Left cardiac atrium (tissue), 4 donors: ENCODE measurements at places on chromosomes 7 and 10. TPM values are rescaled to one million over a fixed set of nuclear protein-coding genes. Genes with fewer than 3 reads are reported as not detected.

DNA sequence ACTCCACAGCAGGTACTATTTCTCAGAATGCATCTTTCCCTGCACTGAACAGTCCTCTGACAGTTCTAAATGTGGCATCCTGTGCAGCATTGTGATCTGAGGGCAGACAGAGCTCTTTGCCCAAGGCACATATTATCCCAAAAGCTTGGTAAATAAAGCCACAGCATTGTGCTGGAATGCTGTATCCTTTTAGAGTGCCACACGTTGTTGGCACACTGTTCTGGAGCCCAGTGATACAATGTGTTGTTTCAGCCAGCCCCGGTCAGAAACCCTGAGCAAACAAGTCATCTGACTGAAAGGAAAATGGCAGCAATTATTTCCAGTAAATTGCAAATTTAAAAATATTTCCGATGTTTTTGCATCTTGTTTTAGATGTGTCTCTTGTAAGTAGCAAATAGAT lies 45.4 kb downstream of the NAMPT start:
- DNase-seq: no peak

GRCh38 chr10:74153123-74153522 lies 2.1 kb downstream of the ADK start:
- DNase-seq: no peak

GRCh38 chr10:34139559-34139958 lies 675.5 kb downstream of the PARD3 start:
- no peak for DNase-seq

- DNase-seq: no peak
Observed at GRCh38 chr7:150919160-150919559, 59.0 kb downstream of the KCNH2 start.

ITGA8 gene
- total RNA-seq: 4.5 TPM

GRCh38 chr7:40979296-40979695 lies 723.6 kb downstream of the INHBA start:
- no peak for DNase-seq

NUTM2B gene
- total RNA-seq: 0.73 TPM

DNA sequence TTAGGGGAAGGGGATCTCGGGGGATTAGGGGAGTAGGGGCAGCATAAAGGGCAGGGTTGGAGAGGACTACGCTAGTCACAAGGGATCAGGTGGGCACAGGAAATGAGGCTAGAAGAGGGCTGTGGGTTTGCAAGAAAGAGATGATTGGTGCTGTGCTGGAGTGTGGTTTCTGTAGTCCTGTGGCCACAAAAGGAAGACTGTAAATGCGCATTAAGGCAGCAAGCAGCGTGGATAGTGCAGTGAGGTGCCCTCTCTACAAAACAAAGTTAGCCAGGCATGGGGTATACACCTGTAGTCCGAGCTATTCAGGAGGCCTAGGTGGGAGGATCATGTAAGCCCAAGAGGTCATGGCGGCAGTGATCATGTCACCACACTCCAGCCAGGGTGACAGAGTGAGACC lies 212.1 kb downstream of the MLLT10 start:
- no peak for DNase-seq

DNA sequence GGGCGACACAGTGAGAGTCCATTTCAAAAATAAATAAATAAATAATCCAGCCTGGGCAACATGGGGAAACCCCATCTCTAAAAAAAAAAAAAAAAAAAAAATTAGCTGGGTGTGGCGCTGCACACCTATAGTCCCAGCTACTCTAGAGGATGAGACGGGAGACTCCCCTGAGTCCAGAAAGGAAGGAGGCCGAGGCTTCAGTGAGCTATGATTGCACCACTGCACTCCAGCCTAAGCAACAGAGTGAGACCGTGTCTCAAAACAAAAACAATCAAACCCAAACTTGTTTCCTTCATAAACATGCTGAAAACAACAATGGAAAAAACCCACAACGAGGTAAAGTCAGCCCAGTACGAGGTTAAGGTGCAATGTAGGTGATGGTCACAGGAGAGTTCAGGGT lies 1.2 kb downstream of the COX19 start:
- no peak for DNase-seq

- DNase-seq: no peak
Observed at GRCh38 chr10:7046615-7047014, 364.2 kb downstream of the SFMBT2 start.

ZNF239 gene
- total RNA-seq: 2.2 TPM

GRCh38 chr10:20274571-20274970 lies 458.3 kb downstream of the PLXDC2 start:
- no peak for DNase-seq

MYPN gene
- 110 TPM for total RNA-seq

DNA sequence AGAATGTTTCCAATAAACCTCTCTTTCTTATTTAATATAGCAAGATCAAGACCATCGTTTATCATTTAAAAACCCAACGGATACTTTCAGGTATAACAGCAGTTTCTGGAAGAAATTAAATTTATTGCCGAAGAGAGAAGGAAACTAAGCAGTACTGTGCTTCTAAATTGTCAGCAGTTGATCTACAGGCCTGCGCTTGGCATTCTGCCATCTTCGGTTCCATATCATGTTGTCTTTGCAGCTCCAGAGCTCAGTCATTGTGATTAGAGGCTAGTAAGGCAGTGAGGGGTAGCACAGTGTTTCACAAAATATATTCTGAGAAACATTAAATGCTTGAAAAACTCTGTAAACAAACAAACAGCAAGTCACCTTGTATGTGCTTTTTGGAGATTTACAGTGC lies 301.3 kb downstream of the REEP3 start:
- no peak for DNase-seq

DNA sequence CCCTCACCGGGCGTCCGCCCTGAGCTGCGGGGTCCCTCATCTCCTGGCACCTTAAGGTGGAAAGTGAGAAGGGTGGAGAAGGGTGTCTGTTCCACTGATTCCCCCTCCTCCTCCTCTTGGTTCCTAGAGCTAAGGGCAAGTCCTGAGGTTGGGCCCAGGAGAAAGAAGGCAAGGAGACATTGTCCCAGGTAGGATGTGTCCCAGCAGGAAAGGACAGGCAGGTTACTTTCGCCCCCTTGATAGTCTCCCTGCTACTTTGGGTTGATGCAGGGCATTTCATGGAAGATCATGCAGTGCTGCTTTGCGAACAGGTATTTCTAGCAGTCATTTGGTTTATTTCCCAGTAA lies 582 bp downstream of the STEAP2 start:
- no peak for DNase-seq

MEST gene
- total RNA-seq: 96.5 TPM

- DNase-seq: peak; percentile 63
Observed at GRCh38 chr7:36967387-36967786, 243.1 kb upstream of the AOAH start.

GRCh38 chr10:109902992-109903947 lies 20.0 kb downstream of the XPNPEP1 start:
- no peak for DNase-seq

DNA sequence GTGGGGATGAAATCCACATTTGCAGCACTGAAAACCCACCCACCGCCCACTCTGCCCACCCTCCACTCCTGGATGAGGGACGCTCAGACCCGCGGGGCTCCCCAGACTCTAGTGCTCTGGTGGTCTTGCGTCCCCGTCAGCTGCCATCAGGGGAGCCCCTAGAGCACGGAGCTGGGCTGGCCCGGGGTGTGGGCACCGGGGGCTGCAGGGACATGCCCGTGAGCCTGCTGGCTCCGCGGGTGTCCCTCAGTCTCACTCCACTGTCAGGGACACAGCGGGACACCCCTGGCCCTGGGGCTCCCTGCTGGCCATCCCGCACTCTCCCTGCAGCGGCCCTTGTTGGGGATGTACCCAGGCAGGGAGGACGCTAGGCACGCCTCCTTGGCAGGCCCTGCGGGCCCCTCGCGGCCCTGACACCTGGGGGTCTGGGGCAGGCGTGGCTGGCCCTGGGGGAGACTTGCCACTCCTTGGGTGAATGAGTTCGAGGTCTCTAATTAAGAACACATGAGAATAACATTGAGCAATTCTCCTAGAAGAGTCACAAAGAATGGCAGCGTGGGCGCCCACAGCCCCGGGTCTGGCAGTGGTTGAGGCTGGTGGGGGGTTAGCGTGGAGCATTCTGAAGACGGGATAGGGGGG lies 64.2 kb downstream of the CFAP46 start:
- DNase-seq: no peak

SLC35B4 gene
- 10.8 TPM for total RNA-seq

DNA sequence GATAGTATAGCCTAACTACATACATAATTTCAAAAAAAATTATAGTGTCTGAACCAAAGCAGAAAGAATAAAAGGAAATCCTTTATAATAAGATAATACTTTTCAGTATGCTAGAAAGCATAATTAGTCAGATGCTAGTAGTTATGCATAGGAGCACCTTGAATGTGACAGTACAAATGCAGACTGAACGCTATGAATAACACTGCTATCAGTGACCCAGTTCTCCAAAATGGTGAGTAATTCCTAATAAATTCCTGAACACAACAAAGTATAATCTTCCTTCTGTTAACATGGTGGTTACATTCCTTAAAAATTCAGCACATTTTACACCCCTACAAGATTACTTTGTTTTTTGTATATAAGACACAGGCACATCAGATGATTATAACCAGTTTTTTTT lies 1.2 kb upstream of the CHPF2 start:
- no peak for DNase-seq

GRCh38 chr10:99125879-99126278 lies 109.8 kb downstream of the HPSE2 start:
- no peak for DNase-seq

NODAL gene
- total RNA-seq: not detected

C10orf67 gene
- total RNA-seq: 0.10 TPM

DNA sequence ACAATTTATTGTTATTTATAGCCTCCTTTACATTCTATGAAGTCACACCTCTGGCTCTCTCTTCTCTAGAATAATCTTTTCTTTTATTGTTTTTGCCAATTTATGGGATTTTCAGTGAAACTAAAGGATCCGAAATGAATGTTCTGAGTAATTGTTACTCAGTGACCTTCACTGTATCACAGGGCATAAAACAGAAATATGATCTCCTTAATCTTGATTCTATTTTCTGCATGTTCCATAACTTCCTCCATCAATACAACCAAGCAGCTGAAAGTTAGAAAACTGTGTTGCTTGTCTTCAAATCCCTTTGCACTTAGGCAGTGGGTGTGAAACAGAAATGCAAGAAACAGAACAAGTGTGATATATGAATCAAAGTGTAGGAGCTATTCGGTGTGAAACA lies 57.4 kb upstream of the FERD3L start:
- no peak for DNase-seq

DNA sequence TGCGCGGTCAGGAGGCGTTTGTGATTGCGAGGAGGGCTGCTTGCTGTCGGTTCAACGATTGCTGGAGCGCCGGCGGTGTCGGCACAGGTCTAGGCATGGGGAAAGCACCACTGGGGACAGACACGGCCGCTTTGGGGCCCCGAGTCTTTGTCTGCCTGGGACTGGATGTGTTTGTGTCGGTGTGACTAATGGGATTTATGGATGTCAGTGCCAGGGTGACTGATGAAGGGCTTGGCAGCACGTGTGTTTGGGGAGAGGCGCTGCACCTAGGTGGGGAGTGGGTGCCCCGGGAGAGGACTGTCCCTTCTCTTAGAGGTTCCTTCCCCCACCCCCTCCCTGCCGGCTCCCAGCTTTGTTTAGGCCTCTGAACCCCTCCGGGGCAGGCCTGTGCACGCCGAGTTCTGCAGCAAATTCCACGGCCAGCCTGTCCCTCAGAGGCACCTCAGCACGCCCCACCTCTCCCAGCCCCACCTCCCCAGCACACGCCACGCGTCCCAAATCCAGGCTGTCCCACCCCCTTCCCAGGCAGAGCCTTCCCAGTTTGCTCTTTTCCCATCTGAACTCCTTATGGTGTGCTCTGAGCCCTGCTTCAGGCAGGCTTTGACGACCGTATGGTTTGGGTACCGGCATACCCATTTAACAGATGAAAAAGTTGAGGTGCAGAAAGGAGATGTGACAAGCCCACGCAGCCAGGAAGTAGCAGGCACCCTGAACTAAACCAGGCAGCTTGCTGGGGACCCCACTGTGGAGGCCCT lies 6.4 kb upstream of the TNRC18 start:
- DNase-seq: no peak

- no peak for DNase-seq
Observed at GRCh38 chr7:67311901-67312300, 315.3 kb downstream of the TYW1 start.

CCDC3 gene
- total RNA-seq: 25.5 TPM

GRCh38 chr10:14904316-14904732 lies 25.7 kb downstream of the SUV39H2 start:
- no peak for DNase-seq

GIMAP1 gene
- 4.5 TPM for total RNA-seq

DNA sequence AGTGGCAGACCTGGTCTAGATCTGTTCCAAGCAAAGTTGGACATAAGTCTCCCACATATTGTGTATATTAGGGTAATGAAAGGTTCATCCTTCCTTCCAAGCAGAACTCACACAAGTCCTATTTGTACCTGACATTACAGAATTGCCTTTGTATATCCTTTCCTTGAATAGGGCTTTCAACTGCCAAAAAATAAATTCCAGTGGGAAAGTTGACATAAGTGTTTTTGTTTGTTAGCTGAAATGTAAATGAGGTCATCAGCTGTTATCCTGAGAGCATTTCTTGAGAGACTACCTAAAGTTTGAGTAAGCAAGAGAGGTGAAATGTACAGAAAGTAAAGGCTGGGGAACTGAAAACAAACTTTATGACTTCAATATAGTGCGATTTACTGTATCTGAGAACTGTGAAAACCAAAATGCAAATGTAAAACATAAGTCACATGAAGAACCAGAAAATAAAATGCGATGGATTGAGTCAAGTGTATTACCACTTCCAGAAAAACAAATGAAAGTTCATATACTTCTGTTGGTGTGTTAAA lies 527.3 kb upstream of the SEMA3D start:
- DNase-seq: no peak

DENND2A gene
- 9.6 TPM for total RNA-seq

GRCh38 chr10:92430103-92430502 lies 139.1 kb downstream of the MARCHF5 start:
- no peak for DNase-seq

ASAH2 gene
- 3.5 TPM for total RNA-seq

DNA sequence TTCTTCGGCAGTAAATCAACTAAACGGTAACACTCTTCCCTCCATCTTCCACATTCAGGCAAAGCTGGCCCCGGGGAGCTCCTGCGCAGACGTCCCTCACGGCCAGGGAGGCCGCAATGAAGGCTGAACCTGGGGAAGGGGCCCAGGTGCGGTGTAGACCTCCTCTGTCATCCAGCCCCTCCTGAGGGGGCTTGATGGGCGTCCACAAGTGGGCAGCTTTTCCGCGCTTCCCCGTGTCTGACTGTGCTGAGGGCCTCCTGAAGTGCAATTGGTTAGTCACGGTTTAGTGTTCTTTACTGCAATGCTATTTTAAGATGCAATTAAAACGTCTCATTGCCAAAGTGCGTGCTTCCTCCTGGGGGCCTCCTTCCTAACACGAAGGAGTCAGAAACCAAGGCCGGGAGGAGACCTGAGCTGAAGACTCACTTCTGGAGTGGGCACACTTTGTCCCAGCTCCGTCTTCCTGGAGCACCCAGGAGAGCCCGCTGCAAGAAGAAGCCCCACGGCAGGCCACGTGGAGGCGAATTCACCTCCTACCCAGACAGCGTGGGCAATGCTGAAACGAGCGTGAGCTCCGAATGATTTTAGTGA lies 173.3 kb downstream of the ELFN1 start:
- peak; percentile 10 for DNase-seq

GRCh38 chr7:15457990-15458955 lies 103.5 kb downstream of the AGMO start:
- DNase-seq: no peak

LIPM gene
- total RNA-seq: 0.18 TPM
